ENCODE measurements at places on chromosomes 4 and X.

DNA sequence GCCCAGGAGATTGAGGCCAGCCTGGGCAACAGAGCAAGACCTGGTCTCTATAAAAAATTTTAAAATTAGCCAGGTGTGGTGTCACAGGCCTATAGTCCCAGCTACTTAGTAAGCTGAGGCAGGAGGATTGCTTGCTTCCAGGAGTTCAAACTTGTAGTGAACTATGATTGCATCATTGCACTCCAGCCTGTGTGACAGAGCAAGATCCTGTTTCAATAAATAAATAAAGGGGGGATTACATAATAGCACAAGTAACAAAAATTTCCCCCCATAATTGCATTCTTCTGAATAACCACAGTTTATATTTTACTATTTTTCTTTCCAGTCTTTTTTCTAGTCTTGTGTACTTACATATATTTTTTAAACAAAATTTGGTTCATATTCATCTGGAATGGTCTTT lies 135.6 kb downstream of the CHIC2 start:
- no peak for DNase-seq

GRCh38 chr4:107366016-107366735 lies 330.1 kb upstream of the DKK2 start:
- no peak for DNase-seq

- no peak for DNase-seq
These were observed 7.6 kb downstream of the KLF3 start for GRCh38 chr4:38671592-38671940.

GRCh38 chr4:17332478-17332877 lies 179.4 kb downstream of the QDPR start:
- DNase-seq = no peak

GRCh38 chrX:3451571-3451970 lies 105.1 kb upstream of the MXRA5 start:
- peak; percentile 48 for DNase-seq

- no peak for DNase-seq
These were observed 35.7 kb upstream of the FAM241A start for GRCh38 chr4:112109360-112110058.

- DNase-seq = no peak
These were observed 66.4 kb downstream of the CDKL5 start for GRCh38 chrX:18491587-18492340.

GRCh38 chr4:41258783-41259182 lies 2.1 kb downstream of the UCHL1 start:
- peak; percentile 57 for DNase-seq

DNA sequence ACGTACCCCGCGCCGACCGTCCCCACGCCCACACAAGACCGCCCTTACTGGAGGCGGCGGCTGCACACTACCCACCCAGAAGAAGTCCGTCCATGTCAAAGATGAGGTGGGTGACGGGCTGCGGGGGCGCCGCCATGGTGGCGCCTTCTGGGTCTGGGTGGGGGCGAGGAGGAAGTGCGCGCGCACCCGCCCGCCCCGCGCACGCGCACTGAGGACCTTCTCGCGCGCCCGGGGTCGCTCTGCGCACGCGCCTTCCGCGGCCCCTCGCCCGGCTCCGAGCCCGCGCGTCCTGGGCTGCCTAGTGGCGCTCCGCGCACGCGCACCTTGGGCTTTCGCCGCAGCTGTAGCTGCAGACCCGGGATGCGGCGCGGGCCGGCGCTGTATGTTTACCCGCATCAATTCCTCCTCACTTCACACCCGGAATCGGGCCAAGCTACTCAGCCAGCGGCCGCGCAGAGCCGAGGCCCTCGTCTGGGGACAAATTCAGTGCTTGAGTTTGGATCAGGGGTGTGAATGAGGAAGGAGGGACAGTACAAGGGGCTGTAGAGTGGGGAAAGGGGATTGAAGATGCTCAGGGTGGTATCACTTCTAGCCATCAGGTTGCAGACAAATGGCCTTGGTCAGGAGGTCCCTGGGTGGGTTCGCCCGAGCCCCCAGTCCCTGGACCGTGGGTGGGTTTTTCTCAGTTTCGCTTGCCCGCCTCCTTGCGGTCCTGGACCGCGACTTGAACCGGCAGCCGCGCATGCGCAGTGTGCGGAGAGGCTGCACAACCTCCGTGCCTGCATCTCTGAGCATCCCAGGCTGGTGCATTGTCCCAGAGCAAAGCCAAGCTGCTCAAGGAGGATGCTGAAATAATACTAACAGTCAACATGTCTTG lies at the start of gene PUDP:
TSS of gene PUDP (minus strand) at position 176 of the 877 bp plus-strand sequence. CDS start at position 136, 40 bp downstream.
- peak; percentile 54 for DNase-seq

DNA sequence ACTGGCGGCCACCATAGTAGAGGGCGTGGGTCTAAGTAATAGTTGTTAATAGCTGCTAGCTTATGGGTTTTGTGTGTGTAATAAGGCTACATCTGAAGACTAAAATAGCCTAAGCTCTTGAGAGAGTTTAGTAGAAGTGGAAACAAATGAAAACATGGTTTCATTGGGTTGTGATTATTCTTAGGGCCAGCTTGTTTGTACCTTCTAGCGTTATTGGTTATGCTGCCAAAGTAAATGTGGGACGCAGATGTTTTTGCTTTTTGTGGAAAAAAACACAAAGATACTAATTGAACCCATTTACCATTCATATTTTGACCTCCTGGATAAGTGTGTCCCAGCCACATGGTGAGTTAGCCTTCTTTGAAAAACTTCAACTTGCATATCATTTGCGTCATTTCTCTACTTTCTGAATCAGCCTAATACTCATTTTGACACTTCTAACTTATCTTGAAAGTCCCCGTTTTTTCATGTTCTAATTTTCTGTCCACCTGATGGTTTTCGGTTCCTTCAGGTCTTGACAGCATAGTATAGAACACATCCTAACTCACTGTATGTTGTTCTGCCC lies 305.3 kb downstream of the FRMPD4 start:
- no peak for DNase-seq

- peak; percentile 10 for DNase-seq
These were observed 645.9 kb upstream of the INTU start for GRCh38 chr4:126986828-126987227.

DNA sequence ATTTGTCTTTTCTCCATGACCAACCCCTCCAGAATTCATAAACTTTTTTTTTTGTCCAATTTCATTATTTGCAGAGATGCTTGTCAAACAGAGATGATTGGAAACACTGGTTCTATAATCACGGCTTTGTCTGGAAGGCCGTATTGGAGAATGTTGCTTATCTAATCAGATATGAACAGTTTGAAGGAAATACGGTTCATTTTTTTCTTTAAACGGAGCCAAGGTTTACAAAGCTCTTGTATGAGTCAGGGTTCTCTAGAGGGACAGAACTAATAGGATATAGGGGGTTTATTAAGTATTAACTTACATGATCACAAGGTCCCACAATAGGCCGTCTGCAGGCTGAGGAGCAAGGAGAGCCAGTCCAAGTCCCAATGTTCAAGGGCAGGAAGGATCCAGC lies 1415.8 kb downstream of the C4orf33 start:
- no peak for DNase-seq

GRCh38 chr4:105146276-105147015 lies at the start of gene TET2:
TSS of gene TET2 (plus strand) at chr4:105146876. CDS start at chr4:105233943, 87,067 bp downstream.
- DNase-seq = peak; percentile 57

GRCh38 chrX:44580466-44580865 lies 37.8 kb upstream of the FUNDC1 start:
- DNase-seq = no peak

- DNase-seq = no peak
These were observed 140.4 kb upstream of the GRID2 start for GRCh38 chr4:92163348-92163747.

DNA sequence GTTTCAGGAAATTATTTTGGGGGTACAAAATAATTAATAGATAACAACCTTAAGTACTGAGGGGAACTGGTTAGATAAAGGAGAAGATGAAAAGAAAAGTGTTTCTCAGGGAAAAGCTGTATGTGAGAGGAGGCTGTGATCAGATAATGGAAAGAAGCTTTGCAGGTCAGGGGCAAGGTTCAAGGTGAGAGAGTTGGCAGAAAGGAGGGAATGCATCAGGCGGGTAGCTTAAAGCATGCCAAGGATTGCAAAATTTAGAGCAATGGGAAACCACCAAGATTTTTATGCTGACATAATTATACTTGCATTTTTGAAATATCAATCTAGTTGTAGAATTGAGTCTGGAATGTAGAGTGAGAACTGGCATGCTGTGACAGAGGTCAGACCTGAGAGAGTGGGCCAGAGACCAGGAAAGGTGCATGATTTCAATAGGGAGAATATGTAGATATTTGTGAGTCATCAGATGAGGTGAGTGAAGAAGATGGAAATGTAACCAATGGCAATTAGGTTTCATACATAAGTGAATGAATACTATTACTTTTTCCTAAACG lies 508.7 kb downstream of the TRIML1 start:
- no peak for DNase-seq

- no peak for DNase-seq
These were observed 171.9 kb downstream of the NDST4 start for GRCh38 chr4:114941503-114941902.

DNA sequence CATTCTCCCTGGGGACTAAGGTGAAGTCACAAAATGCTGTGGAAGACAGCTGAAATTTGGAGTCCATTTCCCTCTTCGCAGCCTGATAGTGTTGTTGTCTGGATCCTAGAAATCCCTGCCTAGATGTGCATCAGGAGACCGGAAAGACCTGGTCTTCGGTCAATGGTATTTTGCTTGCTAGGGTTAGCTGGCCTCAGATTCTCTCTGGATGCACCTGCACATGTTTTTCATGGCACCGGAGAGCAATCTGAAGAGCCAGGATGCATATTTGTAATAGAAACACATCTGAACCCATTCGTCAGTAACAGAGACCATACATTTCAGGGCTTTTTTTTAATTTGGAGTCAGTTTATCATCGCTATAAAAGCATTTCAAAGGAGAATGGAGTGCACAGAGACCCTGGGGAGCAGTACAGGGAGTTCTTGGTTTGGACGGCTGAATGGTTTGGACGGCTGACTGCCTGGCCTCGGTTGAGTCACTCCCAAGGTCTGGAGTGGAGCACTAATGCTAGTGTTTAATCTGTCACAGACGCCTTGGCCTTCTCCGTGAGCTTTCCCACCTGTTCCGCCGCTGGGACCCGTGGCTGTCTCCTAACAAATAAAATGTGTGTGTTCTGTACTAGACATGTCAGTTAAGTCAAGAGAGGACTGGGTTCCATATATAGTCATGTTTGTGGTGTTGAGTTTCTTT lies 7.5 kb upstream of the PDLIM3 start:
- no peak for DNase-seq

DNA sequence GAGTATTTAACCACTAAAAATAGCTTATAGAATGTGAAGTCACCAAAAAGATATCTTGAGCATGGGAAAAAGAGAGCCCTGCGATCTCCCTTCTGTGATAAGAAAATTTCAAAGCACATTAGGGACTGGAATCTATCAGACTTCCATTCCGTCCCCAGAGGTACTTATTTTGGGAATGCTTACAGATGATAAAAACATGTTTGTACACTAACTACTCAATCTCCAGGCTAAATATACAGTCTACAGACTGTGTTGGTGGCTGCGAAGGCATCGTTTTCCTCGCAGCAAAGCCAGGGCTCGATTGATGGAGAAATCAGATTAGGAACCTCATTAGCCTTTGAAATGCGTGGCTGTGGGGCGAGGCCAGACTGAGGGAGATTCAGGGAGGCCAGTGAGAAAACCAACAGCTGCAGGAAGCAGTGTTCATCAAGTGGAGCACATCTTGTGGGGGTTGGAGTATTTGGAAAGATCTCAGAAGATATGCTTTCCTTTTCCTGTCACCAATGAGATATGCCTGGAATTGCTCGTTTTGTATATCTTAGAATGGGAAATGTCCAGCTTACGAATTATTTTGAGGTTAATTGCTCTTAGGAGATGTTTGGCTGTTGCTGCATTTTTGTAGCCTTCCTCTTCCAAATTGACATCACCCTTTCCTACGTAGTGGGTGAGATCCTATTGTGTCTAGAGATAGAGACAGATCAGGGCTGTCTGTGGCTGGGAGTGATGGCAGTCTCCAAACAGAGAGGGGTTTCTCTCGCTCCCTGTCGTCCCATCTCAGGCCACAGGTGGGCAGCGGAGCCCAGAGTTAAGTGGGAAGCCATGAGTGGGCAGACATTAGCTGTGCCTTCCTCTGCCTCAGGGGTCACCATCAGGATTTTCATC lies 224.9 kb upstream of the FAT1 start:
- no peak for DNase-seq

DNA sequence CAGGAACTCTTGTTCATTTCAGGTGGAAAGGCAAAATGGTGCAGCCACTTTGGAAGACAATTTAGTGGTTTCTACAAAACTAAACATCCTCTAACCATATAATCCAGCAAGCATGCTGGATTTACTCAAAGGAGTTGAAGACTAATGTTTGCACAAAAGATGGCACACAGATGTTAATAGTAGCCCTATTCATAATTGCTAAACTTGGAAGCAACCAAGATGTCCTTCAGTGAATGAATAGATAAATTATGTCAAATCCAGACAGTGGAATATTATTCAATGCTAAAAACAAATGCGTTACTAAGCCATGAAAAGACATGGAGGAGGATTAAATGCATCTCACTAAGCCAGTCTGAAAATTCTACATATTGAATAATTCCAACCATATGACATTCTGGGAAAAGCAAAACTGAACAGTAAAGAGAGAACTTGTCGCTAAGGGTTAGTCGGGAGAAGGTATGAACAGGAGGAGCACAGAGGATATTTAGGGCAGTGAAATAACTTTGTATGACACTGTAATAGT lies 48.2 kb upstream of the PCDH7 start:
- no peak for DNase-seq

GRCh38 chr4:75940692-75941253 lies at the start of gene NAAA:
TSS of gene NAAA (minus strand) at chr4:75941013. CDS start at chr4:75940949, 64 bp downstream.
- DNase-seq = no peak

- no peak for DNase-seq
These were observed 93.7 kb downstream of the BEND2 start for GRCh38 chrX:18126971-18127370.

- peak; percentile 100 for DNase-seq
These were observed 137.5 kb downstream of the PALLD start for GRCh38 chr4:168634276-168634802.

GRCh38 chr4:62627671-62628070 lies 1427.5 kb downstream of the ADGRL3 start:
- no peak for DNase-seq

- no peak for DNase-seq
These were observed 77.2 kb downstream of the ATP10D start for GRCh38 chr4:47562297-47562696.

DNA sequence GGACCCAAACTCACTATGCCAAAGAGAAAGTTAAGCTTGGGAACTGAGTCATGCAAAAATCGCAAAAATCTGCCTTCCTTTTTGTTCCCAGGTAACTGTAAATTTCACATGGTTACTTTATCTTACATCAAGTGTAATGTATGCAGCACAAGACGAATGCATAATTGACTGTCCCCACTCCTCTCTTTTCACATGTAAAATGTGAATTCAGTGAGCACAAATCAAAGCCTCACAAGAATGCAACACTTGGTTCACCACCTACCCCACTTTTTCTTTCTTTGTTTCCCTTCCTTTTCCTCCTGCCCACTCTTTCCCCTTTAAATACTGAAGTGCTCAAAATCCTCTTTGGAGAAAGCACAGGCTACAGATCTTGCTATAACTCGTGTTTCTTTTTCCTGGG lies 53.2 kb downstream of the MAGED4B start:
- DNase-seq = no peak
